Substantia nigra (tissue), 51 donors: ENCODE measurements at places on chromosomes 1 and 21.

- no peak for DNase-seq
Observed at GRCh38 chr21:16504766-16505165, 775.0 kb downstream of the USP25 start.

DNA sequence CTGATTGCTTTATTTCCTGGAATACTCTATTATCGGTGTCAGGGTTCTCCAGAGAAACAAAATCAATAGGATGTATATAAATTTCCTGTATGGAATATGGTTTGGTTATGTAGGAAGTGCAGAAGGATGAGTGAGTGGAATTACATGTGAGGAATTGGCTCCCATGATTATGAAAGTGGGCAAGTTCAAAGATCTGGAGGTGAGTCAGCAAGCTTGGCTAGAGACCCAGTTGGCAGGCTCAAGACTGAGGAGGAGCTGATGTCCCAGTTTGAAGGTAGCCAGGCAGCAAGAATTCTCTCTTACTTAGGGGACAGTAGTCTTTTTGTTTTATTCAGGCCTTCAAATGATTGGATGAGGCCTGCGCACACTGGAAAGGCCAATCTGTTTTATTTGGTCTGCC, 57.5 kb downstream of the MAP3K7CL start:
- no peak for DNase-seq

- DNase-seq: no peak
Observed at GRCh38 chr21:8994640-8995511, 1526.5 kb upstream of the TPTE start.

GRCh38 chr1:5647234-5647633, 345.0 kb downstream of the NPHP4 start:
- no peak for DNase-seq

- DNase-seq: no peak
Observed at GRCh38 chr1:111793923-111794322, 38.2 kb downstream of the DDX20 start.

GRCh38 chr1:6688001-6688400, 13.6 kb downstream of the DNAJC11 start:
- no peak for DNase-seq

GRCh38 chr1:65164633-65165032, 16.6 kb downstream of the AK4 start:
- DNase-seq: no peak

- no peak for DNase-seq
Observed at GRCh38 chr1:54124472-54124871, 28.3 kb downstream of the CDCP2 start.

GRCh38 chr1:245575710-245576109, 420.9 kb downstream of the KIF26B start:
- DNase-seq: no peak

DNA sequence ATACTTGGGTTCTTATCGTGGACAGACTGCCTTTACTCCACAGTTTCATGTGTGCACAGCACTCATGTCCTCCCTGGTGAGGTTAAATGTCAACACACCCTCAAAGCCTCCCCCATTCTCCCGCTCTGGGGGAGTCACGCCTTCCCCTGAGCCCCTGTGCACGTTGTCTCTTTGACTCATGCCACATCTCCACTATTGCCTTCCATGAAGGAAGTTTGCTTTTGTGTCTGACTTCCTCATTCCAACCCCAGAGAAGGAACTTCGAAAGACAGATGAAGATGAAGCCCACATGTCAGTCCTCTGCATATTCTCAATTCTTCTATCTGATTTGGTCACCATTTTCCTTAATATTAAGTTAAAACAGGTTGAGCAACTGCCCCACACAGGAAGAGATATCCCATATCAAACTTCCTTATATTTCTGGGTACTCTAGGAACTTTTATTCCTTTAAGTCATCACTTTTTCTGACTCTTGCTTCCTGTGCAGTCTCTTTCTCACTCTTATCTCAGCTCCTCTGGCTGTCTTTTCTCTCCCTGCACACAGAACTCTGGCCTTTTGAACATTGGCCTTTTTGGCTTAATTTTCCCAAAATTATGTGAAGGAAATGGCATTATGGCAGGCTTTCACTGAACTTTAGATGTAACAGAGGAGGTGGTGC, 41.5 kb downstream of the C4BPA start:
- no peak for DNase-seq

GRCh38 chr1:53811414-53811851, 26.7 kb downstream of the NDC1 start:
- DNase-seq: no peak

DNA sequence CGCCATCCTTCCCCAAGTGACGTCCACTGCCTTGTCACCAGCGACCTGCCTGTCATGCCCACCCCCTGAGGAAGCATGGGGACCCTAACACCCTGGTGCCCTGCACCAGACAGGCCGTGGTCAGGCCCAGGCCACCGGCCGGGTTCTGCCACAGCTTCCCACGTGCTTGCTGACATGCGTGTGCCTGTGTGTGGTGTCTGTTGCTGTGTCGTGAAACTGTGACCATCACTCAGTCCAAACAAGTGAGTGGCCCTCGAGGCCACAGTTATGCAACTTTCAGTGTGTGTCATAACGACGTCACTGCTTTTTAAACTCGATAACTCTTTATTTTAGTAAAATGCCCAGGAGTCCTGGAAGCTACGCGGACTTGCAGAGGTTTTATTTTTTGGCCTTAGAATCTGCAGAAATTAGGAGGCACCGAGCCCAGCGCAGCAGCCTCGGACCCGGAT, 8.5 kb upstream of the CTRC start:
- DNase-seq: no peak

DNA sequence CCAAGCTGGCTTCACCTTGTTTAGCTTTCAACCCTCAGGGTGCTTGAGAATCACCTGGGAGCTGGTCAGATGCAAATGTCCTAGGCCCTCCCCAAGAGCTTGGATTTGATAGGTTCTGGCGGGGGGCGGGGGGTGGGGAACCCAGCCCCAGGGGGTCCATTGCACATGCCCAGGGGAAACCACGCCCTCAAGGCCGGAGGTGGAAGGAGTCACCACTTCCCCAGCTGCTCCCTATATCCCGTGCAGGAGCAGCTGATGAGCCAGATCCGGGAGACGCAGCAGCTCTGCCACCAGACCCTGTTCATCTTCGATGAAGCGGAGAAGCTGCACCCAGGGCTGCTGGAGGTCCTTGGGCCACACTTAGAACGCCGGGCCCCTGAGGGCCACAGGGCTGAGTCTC, 5.8 kb downstream of the TOR3A start:
- no peak for DNase-seq

DNA sequence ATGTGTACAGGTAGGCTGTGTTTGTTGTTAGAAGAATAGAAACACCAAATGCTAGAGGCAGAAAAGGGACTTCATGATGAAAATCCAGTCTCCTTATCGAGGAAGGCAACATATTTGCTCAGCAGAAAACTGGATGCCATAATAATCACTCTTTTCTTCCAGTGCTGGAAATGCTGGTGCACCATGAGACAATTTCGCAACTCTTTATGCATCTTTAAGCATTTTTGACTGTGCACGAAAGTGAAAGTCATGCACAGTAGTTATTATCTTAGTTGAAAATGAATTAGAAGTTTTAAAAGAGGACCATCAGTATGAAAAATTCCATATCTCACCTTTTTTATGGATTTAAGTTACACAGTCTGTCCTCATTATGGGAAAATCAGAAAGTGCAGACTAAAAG, 29.1 kb downstream of the SMYD2 start:
- DNase-seq: no peak

DNA sequence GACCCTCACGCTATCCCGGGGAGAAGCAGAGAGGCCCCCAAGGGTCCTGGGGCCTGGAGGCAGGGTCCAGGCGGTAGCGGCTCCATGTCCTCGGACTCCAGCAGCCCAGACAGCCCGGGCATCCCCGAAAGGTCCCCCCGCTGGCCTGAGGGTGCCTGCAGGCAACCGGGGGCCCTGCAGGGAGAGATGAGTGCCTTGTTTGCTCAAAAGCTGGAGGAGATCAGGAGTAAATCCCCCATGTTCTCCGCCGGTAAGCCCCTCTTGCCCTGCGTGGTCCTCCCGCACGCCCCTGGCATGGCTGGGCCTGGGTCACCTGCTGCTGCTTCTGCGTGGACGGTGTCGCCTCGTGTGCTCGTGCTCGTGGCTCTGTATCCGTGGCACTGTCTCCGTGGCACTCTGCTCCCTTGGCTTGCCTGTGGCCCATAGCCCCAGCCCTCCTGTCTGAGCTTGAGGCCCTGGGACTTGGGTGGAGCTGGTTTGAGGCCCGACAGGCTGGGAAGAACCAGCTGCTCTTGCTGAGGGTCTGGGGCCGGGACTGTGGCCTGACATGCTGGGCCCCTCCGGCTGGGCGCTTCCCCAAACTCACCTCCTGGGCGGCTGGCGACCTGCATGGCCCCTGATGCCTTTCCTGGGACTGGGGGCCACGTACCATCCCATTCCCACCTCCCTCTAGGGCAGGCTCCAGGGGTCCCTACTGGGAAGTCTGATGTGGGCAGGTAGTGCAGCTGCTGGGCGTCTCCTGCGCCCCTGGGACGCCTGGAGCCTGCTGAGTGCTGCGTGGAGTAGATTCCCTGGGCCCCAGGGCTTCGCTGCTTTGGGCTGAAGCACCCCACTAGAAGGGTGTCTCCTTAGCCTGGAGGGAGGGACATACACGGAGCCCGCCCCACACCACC, 23.5 kb downstream of the PANK4 start:
- DNase-seq: no peak

- no peak for DNase-seq
Observed at GRCh38 chr21:46000731-46001641, 19.4 kb downstream of the COL6A1 start.

- peak; percentile 51 for DNase-seq
Observed at GRCh38 chr1:6889875-6890480, 104.7 kb downstream of the CAMTA1 start.

- peak; percentile 46 for DNase-seq
Observed at GRCh38 chr1:234065794-234066447, 161.4 kb downstream of the SLC35F3 start.

DNA sequence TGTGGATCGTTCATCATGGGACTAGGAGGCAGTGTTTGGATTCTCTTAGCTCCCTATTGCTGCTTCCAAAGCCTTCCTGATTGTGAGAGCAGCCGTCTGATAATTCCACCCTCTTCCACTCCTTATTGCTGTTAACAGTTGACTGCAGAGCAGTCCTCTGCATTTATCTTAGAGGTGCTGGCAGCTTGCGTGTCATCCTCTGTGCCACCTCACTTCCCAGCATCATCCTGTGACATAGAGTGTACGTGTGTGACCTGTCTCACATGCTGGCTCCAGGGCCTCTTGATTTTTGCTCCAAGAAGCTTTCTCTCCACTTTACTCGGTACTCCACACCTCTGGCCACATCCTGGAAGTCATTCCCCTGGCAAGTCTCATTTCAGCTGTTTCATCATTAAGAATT, 53.0 kb upstream of the DYNLT5 start:
- no peak for DNase-seq

DNA sequence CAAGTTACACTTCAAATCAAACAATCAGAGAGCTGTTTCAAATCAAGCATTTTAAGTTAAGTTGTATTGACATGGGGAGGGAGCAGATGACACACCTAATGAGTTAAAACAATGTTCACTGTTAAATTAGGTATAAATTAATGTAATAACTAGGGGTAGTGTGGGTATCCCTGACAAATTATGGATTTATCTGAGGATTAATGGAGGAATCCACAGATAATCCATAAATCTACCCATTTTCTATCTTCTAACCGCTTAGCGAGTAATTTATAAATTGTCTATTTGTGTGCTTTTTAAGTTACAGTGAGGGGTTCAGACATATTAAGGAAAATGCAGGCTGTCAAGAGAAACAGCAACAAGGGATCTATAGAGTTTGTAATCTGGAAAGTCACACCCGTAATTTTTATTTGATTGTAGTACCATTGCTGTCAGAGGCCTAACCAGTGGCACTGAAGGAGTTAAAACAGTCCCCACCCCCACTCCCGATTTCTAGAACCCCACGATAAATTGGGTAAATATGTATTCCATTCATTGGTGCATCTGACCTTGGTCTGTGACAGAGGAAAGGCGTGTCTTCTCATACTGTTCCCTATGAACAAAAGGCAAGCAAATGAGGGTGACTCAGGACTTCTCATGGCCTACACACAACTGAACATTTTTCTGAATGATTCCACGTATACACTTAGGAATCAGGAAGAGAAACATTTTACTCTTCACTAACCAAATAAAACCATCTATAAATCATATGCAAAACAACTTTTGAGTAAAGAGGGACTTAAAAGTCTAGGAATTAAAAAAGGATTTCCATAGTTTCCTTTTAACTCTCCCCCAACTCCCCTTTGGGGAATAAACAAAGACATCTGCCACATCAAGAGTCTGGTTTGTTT, 7.4 kb downstream of the IRF2BP2 start:
- peak; percentile 19 for DNase-seq

DNA sequence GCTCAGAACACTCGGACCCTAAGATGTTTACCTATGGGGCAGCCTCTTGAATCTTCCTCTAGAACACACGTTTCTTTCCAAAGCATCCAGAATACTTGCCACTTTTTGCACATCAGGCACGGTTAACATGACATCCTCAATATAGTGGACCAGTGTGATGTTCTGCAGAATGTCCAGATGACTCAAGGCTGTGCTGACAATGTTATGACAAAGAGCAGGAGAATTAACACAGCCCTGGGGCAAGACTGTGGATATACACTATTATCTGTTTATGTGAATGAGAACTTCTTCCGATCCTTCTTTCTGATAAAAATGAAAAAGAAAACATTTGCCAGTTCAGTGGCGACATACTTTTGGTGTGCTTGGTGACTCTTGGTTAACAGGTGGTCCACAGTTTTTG, 154.3 kb downstream of the PDE4B start:
- no peak for DNase-seq

DNA sequence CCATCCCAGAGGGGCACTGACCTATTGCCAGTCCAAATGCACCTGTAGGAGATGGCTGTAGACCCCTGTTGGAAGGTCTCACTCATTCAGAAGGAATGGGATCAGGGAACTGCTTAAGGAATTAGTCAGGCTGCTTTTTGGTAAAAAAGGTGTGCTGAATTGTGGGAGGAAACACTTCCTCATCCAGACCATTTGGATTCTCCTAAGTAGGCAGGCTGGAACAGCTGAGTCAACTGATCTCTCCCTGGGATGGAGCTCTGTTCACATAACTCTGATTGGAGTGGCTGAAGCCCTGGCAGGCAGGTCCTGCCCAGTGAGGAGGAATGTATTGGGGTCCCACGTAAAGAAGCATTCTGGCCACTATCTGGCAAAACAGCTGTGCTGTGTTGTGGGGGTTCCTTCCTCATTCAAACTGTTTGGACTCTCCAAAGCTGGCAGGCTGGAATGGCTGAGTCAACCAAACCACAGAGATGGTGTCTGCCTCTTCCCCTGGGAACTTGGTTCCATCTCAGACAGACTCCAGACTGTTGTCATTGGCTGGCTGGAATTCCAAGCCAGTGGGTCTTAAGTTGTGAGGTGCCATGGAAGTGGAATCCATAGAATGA, 70.7 kb upstream of the PDC start:
- DNase-seq: no peak

- DNase-seq: no peak
Observed at GRCh38 chr1:91314643-91315042, 90.0 kb downstream of the HFM1 start.
